NCI-H2171 (cell line): ENCODE measurements at places on chromosomes 4 and X.

GRCh38 chrX:69136546-69137331 is 28.5 kb downstream of the PJA1 start:
- DNase-seq, result no peak

DNA sequence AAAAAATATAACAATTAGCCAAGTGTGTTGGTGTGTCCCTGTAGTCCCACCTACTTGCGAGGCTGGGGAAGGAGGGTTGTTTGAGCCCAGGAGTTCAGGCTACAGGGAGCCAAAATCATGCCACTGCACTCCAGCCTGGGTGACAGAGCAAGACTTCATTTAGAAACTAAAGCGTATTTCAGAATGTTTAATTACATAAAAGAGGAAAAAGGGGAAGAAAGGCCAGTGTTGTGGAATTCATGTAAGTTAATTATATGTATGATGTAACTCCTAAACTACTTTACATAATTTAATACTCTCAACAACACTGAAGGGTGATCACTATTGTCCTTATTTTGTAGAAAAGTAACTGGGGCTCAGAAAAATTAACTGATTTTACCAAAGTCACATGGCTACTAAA is 67.2 kb upstream of the HOPX start:
- DNase-seq, result no peak

DNA sequence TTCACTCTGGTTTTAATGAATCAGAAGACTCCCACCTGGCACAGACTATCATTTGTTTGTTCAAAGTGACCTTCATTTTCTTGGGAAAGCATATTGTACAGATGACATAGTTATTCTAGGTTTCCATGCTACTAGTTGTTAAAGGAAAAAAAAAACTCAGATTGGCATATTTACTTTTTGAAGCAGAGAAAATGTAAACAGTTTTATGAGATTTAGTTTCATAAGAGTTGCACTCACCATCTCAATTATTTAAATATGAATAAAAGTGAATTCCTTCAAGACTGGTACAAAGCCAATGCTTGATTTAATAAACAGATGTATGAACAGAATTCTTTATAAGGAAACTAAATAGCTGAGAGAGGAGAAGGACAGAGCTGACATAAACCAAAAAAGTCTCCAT is 280.3 kb upstream of the UGT8 start:
- no peak for DNase-seq

DNA sequence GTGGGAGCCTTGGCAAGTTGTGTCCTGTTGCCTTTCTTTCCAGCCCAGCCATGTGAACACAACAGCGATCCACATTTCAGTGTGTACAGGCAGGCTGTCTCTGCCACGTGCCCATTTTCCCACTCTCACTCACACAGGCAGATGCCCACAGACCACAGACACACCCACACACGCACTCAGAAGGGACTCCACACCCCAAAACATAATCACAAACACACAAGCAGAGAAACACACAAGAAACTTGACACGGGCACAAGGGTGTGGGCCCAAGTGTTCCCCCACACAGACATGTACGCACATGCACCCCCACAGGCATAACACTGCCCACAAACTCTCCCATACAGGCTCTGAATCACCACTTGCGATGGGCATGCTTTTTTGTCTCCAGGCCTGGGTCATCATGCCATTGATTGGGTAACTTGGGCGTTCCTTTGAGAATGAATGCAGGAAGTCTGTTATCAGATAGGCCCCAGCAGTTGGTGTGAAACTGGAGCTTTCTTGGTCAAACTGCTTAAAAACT is 84.3 kb downstream of the NBDY start:
- no peak for DNase-seq

DNA sequence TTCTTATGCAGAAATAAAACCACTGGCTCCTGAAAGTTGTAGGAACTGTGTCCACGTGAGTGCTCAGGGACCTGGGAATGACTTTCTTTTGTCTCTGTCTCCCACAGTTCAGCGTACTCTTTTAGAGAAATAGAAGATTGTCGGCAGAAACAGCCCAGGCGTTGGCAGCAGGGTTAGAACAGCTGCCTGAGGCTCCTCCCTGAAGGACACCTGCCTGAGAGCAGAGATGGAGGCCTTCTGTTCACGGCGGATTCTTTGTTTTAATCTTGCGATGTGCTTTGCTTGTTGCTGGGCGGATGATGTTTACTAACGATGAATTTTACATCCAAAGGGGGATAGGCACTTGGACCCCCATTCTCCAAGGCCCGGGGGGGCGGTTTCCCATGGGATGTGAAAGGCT is 11.2 kb upstream of the XG start:
- DNase-seq, result no peak
